NCI-H2107 (cell line): ENCODE measurements at places on chromosomes 11 and 22.

DNA sequence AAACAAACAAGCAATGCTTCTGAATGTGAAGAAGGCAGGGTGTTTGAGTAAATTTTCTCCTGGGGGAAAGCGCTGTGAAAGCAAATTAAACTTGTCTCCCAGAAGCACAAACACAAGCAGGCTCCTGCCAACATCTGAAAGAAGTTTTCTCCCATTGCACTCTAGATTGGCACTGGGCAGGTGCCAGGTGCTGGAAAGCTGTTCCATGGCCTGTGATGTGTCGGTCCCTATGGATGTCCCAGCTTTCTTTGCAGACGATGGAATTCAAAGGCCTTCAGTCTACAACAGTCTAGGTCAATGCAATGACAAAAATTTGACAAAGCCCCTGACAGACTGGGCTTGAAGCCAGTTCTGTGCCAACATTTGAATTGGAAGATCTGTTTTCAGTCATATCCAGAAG, 246.1 kb upstream of the NARS2 start:
- DNase-seq: no peak

GRCh38 chr22:24133187-24133965, 47.9 kb upstream of the SUSD2 start:
- no peak for DNase-seq

DNA sequence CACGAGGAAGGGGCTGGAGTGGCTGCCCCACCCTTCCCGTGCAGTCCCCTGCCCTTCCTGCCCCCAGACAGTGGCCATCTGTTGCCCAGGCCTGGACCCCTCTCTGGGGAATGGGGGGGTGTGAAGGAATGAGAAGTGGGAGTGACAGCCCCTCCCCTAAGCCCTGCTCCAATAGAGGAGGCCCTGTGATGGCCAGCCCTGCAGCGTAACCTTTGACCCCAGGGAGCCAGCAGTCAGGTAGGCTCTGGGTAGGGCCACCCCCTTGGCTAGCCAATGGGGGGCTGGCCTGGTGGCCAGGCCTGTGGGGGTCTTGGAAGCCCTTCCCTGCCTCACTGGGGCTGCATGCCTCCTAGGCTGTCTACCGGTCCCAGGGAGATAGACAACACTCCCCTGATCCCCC, 6.6 kb downstream of the FLRT1 start:
- no peak for DNase-seq

- DNase-seq: no peak
Observed at GRCh38 chr22:26681395-26681821, 24.0 kb downstream of the MIAT start.

GRCh38 chr11:72523991-72524390, 89.7 kb upstream of the CLPB start:
- DNase-seq: no peak

GRCh38 chr22:29306835-29307595, 565 bp downstream of the GAS2L1 start:
- no peak for DNase-seq

- DNase-seq: no peak
Observed at GRCh38 chr11:111922803-111923202, 4.1 kb downstream of the C11orf52 start.

DNA sequence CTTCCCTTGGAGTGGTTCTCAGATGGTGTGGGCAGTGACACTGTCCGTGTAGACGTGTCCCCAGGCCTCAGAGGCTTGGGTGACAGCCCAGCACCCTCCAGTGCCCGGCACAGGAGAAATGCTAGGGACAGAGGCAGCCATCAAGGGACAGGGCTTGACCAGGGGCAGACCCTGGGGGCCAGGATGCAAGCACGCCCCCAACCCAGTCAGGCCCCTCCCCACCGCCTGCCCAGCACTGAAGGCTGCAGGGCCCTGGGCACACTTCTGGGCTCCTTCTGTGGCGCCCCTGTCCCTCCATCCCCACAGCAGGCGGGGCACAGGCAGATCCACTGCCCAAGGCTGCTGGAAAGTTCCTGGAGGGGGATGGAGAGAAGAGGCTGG, 11.1 kb downstream of the IGF2 start:
- DNase-seq: no peak

- no peak for DNase-seq
Observed at GRCh38 chr11:93344855-93345333, 14.4 kb downstream of the DEUP1 start.

GRCh38 chr22:43008509-43008908, 6.4 kb downstream of the PACSIN2 start:
- DNase-seq: no peak

- DNase-seq: no peak
Observed at GRCh38 chr22:25143156-25144076, 56.2 kb upstream of the CRYBB3 start.

GRCh38 chr11:125429174-125429707, 66.8 kb downstream of the FEZ1 start:
- DNase-seq: no peak

DNA sequence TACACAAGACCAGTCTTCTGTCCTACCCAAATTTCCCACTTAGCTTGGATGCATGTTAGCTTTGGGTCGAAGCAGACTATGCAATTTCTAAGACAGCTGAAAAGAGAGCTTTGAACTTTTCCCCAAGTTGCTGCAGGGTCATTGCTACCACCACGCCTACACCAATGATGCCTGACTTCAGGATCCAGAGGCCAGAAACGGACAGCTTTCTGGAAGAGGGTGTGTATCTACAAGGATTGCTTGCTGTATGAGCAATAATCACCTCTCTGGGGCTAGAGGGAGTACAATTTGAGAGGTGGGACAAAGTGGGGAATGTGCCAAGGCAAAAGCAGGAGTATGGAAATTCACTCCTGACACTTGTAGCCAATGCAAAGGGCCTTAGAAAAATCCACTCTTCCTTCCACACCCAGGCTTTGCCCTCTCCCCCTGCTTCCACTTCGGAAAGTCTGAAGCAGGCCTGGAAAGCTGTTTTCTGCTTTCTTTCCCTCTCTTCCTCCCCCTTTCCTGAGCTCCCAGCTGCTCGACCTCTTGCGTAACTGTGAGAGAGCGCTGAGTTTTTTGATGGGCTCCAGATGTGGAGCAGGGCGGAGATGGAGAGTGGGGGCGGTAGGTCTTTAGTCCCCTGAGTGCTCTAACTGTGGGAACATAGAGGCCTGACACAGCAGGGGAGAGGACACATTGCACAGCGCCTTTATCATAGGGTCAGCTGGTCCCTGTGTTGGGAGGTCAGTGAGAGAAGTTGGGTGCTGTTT, 2.1 kb upstream of the PHLDB1 start:
- no peak for DNase-seq

- no peak for DNase-seq
Observed at GRCh38 chr11:1542267-1542666, 29.8 kb downstream of the DUSP8 start.

DNA sequence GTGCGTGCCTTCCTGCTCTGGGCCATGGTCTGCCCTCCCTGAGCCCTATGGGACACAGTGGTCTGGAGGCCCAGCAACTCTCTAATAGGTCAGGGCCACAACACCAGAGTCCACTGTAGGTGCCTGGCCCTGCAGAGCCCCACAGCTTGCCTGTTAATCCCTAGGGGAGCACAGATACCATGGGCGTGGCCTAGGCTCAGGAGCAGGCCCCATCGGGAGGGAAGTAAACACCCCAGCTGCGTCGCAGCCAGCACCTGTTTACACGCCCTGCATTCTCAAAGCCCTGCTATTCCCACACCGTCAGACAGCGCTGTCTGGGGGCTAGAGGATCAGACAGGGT, 2.5 kb downstream of the KCTD17 start:
- DNase-seq: no peak

GRCh38 chr11:26227301-26227746, 104.6 kb upstream of the ANO3 start:
- no peak for DNase-seq

- DNase-seq: no peak
Observed at GRCh38 chr11:19738124-19738523, 25.5 kb downstream of the NAV2 start.

DNA sequence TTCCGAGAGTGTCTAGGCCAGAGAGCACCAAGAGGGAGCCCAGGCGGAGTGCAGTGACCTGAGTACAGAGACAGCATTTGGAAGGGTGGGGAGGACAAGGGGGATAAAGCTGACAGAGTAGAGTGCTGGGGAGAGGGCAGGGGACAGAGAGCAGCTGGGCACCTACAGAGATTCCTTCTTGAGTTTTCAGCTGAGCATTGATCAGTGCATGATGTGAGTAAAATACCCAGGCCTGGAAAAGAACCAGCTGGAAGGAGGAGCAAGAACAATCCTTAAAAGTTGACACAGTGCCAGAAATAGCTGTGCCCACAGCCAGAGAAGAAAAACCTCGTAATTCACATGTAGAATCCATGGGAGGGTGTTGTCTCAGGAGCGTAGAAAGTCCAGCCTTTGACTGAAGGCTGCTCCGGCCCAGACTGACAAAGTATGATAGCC, 33.9 kb upstream of the PANX2 start:
- DNase-seq: no peak

DNA sequence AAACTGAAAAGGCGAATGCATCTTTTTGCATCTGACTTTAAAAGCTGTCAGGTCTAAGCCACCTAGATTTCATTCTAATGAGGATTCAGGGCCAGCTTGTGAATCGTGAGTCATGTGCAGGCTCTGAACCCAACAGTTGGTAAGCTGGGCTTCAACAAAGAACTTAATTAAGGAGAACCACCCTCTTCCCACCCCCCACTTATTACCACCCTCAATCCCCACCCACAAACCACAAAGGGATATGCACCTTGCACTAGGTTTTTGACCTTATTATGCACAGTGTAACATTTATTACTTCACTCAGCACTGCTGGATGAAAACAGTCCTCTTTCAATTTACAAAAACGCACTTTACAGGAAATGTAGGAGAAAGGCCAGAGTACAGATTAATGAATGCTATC, 94.1 kb upstream of the LIN7C start:
- DNase-seq: no peak

DNA sequence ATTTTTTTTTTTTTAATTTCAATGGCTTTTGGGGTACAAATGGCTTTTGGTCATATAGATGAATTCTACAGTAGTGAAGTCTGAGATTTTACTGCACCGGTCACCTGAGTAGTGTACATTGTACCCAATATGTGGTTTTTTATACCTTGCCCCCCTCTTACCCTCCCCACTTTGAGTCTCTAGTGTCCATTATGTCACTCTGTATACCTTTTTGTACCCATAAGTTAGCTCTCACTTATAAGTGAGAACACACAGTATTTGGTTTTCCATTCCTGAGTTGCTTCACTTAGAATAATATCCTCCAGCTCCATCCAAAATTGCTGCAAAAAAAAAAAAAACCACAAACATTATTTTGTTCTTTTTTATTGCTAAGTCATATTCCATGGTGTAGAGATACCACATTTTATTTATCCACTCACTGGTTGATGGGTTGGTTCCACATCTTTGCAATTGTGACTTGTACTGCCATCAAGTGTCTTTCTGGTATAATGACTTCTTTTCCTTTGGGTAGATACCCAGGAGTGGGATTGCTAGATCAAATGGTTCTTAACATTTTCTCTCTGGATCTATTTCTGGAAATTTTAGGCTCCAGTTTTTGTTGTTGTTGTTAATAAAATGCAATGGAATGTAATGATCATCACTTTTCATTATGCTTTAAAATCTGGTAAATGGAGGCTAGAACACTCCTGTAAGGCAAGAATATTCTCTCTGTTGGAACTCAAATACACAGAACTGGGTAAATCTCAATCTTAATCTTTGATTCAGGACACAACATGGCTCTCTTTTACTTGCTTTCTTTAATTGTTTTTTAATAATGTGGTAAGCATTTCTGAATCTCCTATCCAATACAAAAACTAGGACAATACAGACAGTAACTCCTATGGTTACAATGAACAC, 10.3 kb downstream of the NEAT1 start:
- no peak for DNase-seq
